Kasumi-1 (cell line): ENCODE measurements at places on chromosomes 5 and 9.
A peak's percentile ranks its signal among the peaks of the same experiment; 100 is the strongest.

- no peak for DNase-seq
These were observed 300.9 kb downstream of the NTRK2 start for GRCh38 chr9:84970432-84970831.

- DNase-seq: no peak
These were observed 558.9 kb upstream of the KLF4 start for GRCh38 chr9:108048406-108049025.

DNA sequence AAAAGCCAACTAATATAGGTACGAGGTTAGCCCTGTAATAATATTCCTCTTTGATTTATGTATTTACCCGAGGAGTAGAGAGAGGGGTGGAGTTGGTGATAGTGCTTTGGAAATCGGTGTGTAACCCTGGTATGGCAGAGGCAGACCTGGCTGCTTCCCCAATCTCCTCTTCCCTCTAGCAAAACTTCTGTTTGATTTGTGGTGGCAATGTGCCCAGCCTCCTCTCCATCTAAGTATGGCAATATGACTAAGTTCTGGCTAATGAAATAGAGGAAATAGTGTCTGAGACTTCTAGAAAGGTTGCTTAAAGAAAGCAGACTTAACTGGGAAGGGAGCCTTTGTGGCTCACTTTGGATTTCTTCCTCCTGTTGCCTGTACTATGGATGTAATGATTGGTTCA is 491.1 kb downstream of the ENC1 start:
- peak; percentile 7 for DNase-seq

GRCh38 chr9:97850746-97851445 is 2.1 kb upstream of the FOXE1 start:
- DNase-seq: no peak

DNA sequence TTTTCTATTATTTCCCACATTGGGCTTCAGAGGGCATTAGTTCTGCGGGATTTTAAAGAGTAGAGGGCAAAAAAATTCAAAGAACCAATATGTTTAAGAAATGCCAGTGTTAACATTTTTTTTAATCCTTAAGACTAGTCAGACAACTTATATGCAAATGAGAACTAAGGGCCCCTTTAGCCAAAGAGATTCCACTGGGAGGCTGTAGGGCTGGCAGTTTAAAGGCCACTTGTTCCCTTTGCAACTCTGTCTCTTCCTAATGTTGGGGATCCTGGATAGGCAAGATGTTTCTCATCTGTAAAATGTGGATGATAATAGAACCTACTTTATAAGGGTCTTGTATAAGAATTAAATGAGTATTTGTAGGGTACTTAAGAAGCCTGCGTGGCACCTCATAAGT is 1395.9 kb downstream of the PTPRD start:
- no peak for DNase-seq

DNA sequence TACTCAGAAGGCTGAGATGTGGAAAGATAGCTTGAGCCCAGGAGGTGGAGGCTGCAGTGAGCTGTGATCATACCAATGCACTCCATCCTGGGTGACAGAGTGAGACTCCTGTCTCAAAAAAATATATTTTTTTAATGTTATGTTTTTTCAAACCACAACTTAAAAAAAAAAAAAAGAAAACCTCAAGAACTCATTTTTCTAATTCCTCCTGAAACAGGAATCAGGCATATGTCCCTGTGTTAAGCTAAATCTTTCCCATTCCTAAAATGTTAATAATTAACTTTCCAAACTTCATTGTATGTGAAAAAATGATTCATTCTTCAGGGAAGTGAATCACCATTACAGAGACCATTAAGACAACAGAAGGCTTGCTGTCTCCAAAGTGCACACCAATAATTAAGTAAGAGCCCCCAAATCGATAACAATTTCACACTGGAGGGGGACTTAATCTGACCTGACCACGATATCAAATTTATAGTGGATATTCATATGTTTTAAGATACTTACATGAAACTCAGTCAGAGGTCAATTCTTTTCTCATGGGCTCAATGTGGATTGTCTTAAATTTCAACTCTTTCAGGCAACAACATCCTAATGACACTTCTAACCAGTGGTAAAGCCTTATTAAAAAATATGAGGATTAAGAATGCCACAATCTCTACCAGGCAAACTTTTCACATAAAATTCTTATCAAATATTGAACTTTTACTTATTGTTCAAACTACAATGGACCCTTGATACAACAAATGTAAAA is 5.2 kb downstream of the CEMIP2 start:
- DNase-seq: no peak

GRCh38 chr5:154162539-154163151 is 27.9 kb upstream of the GALNT10 start:
- no peak for DNase-seq

DNA sequence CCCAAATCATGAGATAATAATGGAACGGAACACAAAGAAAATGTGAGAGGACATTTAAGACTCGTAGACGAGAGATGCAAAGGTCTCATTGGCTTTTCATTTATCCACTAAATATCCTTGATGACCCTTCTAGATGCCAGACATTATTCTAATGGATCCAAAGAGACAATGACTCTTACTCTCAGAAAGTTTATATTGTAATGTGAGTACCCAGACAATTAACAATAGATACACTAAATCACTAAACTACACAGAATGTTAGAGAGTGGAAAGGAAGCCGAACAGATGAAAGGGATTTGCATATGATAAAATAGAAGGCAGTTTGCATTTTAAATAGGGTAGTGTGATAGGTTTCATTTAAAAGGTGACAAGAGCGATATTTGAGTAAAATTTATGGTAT is 973.3 kb downstream of the TAF11L14 start:
- no peak for DNase-seq

DNA sequence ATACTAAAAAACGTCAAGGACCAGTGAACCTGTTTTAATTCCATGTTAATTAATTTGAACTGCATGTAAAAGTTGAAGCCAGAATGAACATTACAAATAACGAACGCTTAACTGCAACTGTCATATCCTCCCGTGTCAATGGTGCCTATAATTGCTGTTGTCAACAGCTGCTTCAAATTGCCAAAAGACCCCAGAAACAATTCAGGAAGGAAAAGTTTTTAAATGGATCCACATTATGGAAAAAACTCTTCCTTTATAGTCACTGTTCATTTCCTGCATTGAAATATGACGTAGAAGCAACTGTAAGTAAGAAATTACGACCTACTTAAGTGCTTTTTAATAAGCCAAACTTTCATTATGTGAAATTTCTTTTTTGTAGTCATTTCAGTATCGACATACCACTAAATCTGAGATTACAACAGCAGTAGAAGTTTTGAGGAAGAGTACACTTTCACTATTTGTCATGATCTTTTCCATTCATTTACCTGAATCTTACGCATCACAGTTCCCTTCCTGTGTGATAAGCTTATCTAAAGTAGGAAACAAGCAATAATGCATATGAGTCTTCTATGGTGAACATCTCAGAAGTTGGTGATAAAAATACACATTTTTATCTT is 37.8 kb downstream of the MEF2C start:
- DNase-seq: no peak

- no peak for DNase-seq
These were observed 54.3 kb upstream of the MEGF10 start for GRCh38 chr5:127236254-127236653.

DNA sequence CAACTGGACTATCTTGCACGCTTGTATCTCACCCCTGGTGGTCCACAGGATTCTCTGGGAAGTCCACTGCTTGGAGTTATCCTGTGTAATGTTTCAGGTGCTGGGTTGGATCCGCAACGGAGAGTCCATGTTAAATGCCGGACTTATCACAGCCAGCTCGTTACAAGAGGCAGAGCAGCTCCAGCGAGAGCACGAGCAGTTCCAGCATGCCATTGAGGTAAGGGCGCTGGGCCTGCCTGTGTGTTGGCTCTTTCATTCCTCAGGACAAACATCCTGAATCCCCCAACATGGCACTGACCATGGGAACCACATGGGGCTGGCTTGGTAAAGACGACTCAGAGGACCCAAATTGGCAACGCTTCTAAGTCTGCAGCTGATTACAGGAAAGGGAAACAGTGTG is 214.8 kb upstream of the OTULINL start:
- DNase-seq: no peak

DNA sequence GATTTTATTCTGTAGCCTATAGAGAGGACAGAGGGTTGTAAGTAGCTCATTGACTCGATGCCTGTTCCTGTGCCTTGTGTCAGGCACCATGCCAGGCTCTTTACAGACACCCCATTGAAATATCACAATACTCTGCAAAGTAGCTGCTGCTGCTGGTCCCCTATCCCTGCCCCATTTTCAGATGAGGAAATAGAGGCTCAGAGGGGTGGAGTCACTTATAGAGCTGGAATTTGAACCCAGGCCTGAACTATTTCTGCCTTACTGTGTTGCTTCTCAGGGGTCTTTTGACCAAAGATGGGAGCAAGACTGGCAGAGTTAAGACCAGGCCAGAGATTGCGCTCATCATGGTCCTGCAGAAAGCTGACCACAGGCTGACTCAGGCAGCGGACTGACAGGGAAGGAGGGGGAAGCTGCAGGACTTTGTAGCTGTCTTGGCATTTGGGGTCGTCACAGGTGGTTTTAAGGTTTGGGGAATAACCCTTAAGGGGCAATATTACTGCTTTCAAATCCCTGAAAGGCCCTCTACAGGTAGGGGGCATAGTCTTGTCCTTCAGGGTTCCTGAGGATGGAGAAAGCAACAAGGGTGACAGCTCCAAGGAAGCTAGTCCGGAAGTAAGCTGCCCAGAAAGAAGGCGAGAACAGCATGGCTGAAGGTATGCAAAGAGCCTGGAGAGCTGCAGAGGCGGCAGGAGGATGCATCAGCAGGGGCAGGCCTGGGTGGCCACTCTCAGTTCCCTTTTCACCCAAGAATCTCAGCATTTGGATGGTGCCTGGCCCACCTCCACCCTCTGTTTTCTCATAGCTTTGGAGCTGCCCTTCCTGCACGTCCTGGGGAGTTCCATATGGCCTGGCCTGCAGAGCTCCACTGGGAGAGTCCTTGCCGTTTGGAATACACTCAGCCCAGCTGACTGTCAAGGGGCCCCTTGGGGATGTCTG is 18.3 kb upstream of the NDST1 start:
- no peak for DNase-seq

DNA sequence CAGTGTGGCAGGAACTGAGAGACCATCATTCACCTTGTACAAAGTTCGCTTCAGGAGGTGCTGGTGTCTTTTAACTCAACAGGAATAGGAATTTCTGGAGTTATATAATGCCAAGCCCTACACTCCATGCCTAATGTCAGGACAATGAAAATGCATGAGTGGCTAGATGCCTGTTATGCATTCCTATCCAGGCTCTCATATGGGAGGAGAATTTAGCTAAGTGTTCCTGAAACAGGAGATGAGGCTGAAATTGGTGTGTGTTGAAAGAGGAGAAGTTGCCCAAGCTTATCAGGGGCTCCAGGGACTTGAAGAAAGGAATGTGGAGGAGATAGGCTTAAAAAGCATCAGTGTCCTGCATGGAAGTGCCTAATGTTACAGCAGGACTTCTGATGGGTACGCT is 26.8 kb upstream of the PRUNE2 start:
- no peak for DNase-seq

DNA sequence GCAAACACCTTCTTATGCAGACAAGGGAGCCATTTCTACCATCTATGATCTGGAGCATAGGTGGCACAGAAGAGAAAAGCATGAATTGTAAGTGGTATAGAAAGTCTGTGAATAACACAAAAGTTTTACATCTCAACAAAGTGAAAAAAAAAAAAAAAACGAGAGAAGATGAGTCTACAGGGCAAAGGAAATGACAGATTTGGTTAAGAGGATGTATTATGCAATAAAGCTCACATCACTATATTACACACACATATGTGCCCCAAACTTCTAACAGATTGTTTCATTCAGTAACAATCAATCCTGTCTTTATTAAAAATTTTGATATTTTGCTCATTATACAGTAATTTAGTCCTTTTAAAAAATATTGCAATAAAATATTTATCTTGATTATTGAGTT is 49.8 kb downstream of the CERT1 start:
- peak; percentile 5 for DNase-seq

GRCh38 chr5:159456722-159457465 is 126.6 kb upstream of the IL12B start:
- no peak for DNase-seq

GRCh38 chr9:96245399-96245798 is 56.6 kb downstream of the HSD17B3 start:
- DNase-seq: no peak

GRCh38 chr5:123444016-123444415 is 20.8 kb upstream of the CEP120 start:
- no peak for DNase-seq

- no peak for DNase-seq
These were observed 135.7 kb downstream of the ADAMTS2 start for GRCh38 chr5:179209359-179210150.

GRCh38 chr9:68804911-68805889 is 100.2 kb downstream of the PIP5K1B start:
- no peak for DNase-seq

DNA sequence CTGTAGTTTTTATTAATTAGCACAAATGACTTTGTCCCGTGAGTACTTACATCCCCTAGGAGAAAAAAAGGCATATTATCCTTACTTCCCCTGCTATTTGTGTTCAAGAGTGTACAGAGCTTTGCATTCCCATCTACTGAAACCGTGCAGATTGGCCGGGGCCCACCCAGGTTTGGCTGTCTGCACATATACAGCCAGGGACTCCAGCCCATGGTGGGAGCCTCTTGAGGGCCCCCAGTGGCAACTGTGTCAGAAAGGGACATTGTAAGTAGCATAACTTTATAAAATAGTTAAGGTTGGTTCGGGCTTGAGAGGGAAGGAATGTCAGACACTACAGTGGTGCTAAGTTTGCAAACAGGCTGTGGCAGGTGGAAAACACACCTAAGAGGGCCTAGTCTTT is 24.7 kb downstream of the PHF2 start:
- DNase-seq: no peak

DNA sequence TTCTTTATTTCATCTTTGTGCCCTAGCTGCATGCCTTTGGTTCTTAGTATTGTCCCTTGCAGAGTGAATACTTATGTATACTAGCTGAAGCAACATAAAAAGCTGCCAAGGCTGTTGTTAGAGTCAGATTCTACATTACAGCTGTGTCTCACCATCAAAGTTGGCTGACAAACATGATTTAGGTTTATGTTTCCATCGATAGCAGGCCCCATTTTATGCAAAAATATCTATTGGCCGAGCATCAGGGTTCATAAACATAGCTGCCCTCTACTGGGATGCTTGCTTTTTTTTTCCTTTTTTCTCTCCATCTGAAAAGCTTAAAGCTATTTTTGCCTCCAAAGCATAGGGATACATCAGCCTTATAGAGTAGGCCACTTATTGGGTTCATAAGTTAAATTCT is 68.0 kb downstream of the FAM174A start:
- DNase-seq: no peak

DNA sequence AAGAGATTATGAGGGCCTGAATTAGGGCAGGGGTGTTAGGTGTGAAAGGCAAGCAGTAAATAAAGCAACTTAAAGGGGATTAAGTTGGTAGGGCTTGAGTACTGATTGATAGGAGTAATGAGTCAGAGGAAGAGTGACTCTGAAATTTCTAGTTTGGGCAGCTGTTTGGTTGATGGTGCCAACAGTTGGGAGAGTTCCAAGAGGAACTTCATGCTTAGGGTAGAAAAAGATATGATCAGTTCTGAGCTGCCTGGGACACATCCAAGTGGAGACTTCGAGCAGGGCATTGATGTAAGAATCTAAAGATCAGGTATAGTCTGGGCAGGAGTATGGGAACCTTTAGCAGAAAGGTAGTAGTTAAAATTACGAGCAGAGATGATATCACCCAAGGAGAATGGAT is 10.2 kb downstream of the MAMDC2 start:
- no peak for DNase-seq
